ENCODE measurements at places on chromosomes 16 and 17.

GRCh38 chr17:8176197-8176940 is at the start of gene TMEM107:
Gene TMEM107, minus strand, starts transcription at chr17:8176380. Its CDS starts 94 bp downstream, at chr17:8176286.
- no peak for DNase-seq

DNA sequence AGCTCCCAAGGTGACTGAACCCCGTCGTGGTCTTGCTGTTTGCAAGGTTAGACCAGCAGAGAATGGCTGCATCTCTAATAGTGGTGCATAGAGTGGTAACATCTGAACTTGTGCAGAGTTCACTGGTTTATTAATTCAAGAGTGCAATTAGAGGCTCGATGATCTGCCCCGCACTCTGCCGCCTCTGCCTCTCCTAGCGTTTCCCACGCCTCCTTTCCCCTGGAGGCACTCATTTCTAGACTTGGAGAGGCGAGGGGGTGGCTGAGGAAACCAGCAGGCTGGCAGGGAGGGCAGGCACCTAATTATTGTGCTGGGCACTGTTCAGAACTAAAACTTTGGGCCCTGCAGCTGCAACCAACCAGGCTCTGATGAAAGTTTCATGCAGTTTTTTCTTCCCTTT is 363.5 kb upstream of the EEF2KMT start:
- DNase-seq = no peak

GRCh38 chr16:46884513-46885293 is 541 bp downstream of the GPT2 start:
- DNase-seq = no peak

- DNase-seq = no peak
Observed at GRCh38 chr17:10266296-10266876, 68.0 kb upstream of the GAS7 start.

DNA sequence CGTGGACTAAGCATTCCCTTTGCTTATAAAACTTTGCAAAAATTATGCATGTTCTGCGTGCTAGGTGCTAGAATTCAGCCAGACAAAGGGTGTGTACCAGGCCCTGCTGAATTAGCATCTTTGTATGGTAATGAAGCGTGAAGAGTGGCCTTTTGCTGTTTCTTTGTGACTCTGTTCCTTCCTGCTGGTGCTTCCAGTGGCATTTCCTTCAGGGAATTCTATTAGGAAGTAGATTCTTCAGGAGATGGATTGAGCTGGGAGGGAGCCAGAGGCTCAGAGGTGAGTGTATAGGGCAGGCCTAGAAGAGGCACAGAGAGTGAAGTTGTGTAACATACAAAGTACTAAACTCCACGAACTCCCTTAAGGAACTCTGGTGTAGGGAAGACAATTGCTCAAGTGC is 73.9 kb upstream of the ASIC2 start:
- no peak for DNase-seq

- DNase-seq = no peak
Observed at GRCh38 chr17:70772761-70773160, 603.4 kb downstream of the KCNJ2 start.

GRCh38 chr16:67529582-67530012 is 968 bp downstream of the RIPOR1 start:
- no peak for DNase-seq

- DNase-seq = no peak
Observed at GRCh38 chr17:65028545-65028843, 28.0 kb downstream of the GNA13 start.

GRCh38 chr16:29154088-29154487 is 169.2 kb downstream of the LAT start:
- DNase-seq = no peak

- DNase-seq = no peak
Observed at GRCh38 chr17:66746736-66747135, 88.2 kb upstream of the CACNG5 start.

- DNase-seq = no peak
Observed at GRCh38 chr17:8289103-8289397, 580 bp downstream of the RANGRF start.

DNA sequence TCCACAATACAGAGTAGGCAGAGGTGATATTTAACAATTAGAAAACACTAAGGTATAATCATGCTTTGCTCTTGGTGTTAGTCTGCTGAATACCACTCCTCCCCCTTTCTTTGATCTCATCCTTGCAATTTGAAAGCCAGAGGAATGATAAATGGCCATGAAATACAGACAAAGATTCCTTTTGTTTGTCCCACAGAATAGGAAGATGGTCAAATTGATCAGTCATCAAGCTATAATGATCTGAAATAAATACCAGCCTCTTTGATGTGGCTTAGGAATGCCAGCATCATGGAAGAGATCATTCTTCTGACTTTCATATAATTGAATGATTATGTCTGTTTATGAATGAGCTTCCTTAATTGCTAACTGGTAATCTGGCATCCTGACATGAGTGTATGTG is 1541.7 kb upstream of the CDH8 start:
- DNase-seq = no peak
